ENCODE measurements at places on chromosomes 3 and 15.

DNA sequence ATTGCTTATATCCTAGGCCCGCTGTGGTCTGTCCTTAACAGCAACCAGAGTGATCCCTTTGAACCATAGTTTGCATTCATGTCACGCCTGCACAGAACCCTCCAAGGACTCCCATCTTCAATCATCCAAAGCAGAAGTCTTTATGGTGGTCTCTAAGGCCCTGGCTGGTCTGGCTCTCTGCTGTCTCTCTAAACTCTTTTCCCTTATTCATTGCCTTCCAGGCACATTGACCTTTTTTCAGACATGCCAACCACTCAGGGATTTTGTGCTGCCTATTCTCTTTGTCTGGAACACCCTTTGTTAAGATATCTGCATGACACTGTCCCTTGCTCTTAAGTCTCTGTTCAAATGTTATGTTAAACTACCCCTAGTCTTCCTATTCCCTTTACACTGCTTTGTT is 21.9 kb upstream of the ZBTB47 start:
- DNase-seq: no peak

- no peak for DNase-seq
These were observed 322.6 kb upstream of the KCNH8 start for GRCh38 chr3:18825665-18826064.

DNA sequence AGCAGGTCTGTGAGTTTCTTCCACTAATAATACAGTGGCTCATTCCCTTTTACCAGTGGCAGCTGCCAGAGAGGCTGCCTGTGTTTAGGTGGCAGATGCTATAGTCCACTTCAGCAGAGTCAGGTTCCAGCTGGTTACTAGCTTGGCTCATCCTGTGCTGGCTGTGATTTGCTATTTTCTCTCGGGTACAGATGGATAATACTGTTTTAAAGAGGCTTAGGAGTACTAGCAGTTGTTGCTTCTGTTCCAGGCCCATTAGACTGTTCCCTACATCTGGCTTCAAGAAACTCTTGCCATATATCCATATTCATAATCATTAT is 41.0 kb downstream of the ZNF609 start:
- DNase-seq: no peak

- no peak for DNase-seq
These were observed 1.7 kb upstream of the PPARG start for GRCh38 chr3:12286927-12287726.

GRCh38 chr3:108153451-108153981 is 62.7 kb upstream of the CD47 start:
- peak; percentile 18 for DNase-seq

GRCh38 chr3:57420001-57420400 is 124.1 kb downstream of the DNAH12 start:
- DNase-seq: no peak

DNA sequence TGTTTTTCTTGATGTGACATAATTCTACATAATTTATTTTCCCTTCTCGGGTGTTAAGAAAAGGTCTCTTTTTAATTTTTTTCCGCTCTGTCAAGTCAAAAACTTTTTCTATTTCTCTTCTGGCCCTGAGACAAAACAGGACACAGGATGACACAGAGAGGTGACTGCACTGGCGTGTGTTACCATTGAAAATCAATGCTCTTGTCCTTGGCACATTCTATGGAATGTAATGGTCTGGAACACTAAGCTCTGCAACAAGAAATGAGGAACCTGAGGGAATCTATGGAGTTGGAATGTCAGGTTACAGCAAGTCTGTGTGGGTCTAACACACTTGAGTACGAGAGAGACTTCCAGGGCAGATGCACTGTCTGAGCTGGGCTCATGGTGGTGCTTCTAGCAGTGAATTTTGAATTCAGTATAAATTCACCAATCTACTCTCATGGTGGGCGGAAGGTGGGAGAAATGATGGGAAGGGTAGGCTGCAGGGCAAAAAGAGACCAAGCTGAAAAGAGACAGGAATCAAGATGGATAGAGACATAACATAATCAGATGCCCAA is 508.3 kb downstream of the TUSC7 start:
- DNase-seq: no peak

DNA sequence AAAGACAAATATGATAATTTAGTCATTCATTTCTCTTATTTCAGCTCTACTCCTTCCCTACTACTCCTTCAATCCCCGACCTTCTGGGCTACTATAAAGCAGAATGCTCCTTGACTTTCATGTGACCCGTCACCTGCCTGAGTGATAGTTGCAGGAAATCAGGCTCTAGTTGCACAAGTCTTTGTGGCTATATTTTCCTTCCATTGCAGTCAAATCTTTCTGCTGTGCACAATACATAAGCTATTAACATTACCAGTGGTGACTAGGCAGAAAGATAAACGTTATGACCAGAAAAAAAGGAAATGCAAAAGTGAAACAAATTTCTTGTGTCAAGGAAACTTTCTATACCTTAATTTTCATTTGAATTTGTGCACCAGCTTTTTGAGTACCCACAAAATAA is 2.3 kb downstream of the SUCNR1 start:
- no peak for DNase-seq

DNA sequence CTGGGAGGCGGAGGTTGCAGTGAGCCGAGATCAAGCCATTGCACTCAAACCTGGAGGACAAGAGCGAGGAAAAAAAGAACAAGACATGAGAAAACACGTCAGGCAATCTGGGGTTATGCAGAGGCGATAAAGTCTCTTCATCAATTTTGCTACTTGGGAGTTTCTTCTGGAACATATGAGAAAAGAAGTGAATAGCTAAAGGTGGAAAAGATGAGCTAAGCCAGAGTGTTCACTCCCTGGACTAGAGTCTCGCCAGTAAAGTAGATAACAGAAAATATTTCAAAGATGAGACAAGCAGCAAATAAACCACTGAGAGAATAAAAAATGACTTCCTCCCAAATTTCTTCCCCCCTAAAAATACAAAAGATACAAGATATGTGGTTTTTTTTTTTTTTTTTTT is 188.4 kb upstream of the HES1 start:
- DNase-seq: no peak

DNA sequence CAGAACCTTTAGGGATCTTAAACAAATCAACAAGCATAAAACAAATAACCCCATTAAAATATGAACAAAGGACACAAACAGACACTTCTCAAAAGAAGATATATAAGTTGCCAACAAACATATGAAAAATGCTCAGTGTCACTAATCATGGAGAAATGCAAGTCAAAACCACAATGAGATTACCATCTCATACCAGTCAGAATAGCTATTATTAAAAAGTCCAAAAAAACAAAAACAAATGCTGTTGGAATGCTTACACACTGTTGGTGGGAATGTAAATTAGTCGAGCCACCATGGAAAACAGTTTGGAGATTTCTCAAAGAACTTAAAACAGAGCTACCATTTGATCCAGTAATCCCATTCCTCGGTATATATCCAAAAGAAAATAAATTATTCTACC is 423.6 kb downstream of the OTOL1 start:
- no peak for DNase-seq

- no peak for DNase-seq
These were observed 384.7 kb downstream of the NTRK3 start for GRCh38 chr15:87871731-87872320.

- peak; percentile 26 for DNase-seq
These were observed 369.6 kb upstream of the RORA start for GRCh38 chr15:61598655-61599054.

GRCh38 chr3:41933154-41933676 is 28.7 kb downstream of the ULK4 start:
- no peak for DNase-seq

DNA sequence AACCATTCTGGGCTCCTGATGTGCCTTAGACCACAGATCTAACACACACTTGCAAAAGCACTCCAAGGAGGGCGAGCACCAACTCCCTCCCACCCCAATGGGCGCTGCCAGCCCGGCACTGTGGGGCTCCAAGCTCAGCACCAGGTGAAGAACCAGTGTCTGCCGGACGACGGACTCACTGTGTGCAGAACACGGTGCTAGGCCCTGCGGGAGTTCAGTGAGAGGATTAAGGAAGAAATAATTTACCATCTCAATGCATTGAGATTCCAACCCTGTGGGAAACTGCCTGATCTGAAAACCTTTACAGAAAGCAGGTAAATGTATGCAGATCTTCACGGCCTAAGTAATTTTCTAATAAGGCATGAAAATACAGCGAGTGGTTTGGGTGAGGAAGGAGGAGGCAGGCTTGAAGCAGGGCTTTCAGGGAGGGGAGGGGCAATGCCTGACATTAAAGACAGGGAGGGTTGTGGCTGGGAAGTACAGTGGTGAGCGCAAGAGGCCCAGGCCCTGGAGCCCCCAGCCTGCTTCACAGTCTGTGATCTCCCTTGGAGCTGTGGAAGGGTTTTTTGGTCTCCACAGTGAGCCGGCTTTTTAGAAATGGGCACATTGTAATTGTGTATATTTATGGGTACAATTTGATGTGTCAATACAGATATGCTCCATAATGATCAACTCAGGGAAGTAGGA is 35.6 kb upstream of the CHRNB4 start:
- no peak for DNase-seq

DNA sequence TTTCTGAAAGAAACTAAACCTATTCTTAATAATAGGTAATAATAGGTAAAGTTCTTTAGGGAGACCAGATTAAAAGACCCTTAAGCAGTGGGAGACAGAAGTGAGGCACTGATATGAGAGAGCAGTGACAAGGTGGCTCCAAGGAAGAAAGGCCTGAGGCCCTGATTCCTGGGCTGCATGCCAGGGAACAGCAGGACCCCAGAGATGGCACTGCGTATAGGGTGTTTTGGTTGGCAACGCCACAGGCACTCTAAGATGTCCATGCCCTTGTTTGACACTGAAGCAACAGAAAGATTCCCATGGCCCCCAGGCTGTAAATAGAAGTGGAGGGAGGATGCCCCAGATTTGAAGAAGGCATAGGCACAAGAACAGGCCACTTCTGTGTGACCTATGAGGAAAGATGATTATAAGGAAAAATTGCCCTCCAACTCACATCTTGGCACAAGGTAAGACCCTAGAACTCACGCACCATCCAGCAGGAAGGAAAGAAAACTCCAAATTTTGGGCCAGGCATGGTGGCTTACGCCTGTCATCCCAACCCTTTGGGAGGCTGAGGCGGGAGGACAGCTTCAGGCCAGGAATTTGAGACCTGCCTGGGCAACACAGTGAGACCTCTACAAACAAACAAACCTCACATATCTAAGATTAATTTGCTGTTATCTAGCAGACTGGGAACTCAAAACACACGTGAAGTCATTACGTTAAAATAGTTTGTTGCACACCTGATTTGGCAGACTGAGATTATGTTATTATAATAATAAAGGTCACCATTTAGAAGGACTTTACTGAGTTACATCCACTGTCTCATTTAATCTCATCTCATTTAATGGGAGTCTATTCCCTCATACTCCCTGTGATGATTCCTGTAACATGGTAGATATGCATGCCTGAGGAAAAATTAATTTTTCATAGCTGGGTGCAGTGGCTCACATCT is 10.5 kb upstream of the BLM start:
- no peak for DNase-seq

GRCh38 chr15:66084704-66085103 is 168.8 kb downstream of the MEGF11 start:
- no peak for DNase-seq

- no peak for DNase-seq
These were observed 62.5 kb downstream of the MYO5A start for GRCh38 chr15:52466134-52466701.

GRCh38 chr3:15602146-15602536 is 596 bp downstream of the BTD start:
- no peak for DNase-seq

DNA sequence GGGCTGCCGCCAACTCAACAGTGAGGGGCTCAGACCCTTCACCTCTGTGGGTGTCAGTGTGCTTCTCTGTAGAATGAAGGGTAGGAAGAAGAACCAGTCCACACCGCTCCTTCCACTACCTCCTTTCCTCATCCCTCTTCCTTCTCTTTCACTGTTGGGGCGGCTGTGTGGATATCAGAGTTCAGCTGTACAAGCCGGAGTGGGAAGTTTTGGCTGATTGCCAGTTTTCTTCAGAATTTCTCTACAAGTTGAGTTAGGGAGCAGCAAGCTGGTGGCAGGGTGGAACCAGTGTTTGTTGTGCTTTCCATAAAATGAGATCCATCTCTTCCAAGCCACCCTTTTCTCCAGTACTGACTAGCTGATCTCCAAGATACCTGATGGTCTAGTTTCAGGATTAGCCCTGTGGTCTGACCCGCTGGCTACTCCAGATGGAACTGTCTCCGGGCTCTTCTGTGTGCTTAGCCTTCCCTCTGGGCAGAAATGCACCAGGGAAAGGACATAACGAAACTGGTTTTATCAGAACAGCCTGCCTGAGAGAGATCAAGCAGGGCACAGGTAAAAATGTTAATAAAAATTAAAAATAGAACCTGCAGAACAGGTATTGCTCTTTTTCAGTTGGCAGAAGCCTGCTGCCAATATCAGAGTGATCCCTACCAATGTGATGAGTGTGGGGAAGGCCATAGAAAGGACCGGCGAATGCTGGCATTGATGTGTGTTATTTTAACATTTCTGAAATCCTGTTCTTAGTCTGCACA is 169.9 kb upstream of the TSC22D2 start:
- DNase-seq: no peak

- no peak for DNase-seq
These were observed 222.9 kb downstream of the TPRG1 start for GRCh38 chr3:189394599-189395121.

GRCh38 chr3:187973977-187974870 is 179.7 kb upstream of the LPP start:
- no peak for DNase-seq

DNA sequence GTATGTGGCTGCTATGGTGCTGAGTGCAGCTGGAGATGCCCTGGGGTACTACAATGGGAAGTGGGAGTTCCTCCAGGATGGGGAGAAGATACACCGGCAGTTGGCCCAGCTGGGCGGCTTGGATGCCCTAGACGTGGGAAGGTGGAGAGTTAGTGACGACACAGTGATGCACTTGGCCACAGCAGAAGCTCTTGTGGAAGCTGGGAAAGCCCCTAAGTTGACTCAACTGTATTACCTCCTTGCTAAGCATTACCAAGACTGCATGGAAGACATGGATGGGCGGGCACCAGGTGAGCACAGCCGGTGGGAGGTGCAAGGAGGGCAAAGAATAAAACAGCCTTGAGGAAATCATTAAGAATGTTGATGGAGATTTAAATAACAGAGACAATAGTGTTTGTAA is 2.9 kb downstream of the ADPRH start:
- no peak for DNase-seq

- no peak for DNase-seq
These were observed 120.5 kb upstream of the ALDH1A3 start for GRCh38 chr15:100759106-100759505.

GRCh38 chr3:135918600-135918999 is 46.9 kb upstream of the PPP2R3A start:
- DNase-seq: peak; percentile 11

GRCh38 chr3:66456711-66457173 is 44.1 kb downstream of the LRIG1 start:
- no peak for DNase-seq

- peak; percentile 39 for DNase-seq
These were observed 355.1 kb upstream of the WNT5A start for GRCh38 chr3:55842204-55842603.

- DNase-seq: no peak
These were observed 60.6 kb downstream of the SUCLG2 start for GRCh38 chr3:67593761-67594234.

- DNase-seq: no peak
These were observed 99.7 kb upstream of the DAZL start for GRCh38 chr3:16704941-16705340.

GRCh38 chr3:121976727-121977126 is 45.3 kb downstream of the ILDR1 start:
- DNase-seq: no peak
